Right forelimb (tissue), 1 donor: ENCODE measurements at places on chromosomes 5 and 9.

DNA sequence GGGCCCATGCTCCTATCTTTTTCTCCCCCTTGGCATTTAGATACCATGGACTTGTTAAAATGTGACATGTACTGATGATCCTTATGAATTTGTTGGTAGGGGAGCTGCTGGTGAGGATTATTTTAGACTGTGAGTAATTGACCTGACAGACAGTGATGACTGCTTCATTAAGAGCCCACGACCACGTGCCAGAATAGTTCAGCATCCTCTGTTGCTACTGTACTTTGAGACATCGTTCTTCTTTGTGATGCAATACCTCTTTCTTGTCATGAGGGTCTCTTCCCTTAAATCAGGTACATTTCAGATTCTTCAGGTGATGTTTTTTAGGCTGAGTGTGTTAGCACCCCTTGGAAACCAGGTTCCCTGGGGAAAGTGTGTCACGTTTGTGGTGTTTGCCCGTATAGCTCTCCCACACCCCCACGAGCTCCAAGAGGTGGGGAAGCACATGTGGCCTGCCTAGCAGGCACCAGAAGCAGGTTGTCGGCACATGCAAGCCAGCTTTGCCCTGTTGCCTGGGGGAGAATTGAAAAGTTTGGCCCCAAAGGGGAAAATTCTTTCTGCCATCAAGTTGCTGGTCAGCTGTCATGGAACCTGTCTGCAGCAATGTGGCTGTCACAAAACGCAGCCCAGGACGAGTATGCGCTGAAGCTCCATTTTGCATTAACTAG lies 25.1 kb downstream of the QRFP start:
- no peak for DNase-seq

- DNase-seq: no peak
Observed at GRCh38 chr9:136539427-136540421, 6.1 kb downstream of the NOTCH1 start.

DNA sequence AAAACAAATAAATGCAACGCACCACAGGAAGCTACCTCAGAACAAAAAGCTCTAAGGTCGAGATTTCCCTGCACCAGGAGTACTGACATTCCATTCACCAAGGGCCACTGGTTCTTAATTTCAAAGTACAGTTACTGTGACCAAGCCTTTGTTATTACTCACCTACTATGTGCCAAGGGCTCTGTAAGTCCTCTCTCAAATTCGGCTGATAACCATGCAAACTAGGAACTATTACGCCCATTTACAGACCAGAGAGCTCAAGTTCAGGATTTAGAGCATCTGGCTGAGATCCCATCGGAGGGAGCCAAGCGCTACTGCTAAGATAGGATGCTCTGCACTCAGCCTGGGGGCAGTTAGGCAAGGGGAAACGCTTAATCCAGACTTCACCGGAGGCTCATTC lies 5.6 kb downstream of the MYO10 start:
- no peak for DNase-seq

DNA sequence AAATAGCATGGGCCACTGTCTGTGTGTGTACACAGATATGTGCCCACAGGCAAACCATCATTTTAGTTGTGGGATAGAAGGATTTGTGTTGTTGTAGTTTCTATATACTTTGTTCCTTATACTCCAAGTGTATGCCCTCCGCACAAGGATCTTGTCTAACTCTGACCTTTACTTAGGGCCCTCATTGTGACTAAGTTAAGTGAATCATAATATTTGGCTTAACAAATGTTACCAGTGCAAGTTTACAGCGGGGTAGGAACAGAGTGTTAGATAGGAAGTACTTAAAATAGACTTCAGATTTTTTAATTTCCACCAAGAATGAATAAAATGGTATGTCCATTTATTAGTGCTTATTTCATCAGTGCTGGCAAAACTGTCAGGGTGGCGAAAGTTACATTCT lies 29.5 kb upstream of the CYFIP2 start:
- DNase-seq: no peak

DNA sequence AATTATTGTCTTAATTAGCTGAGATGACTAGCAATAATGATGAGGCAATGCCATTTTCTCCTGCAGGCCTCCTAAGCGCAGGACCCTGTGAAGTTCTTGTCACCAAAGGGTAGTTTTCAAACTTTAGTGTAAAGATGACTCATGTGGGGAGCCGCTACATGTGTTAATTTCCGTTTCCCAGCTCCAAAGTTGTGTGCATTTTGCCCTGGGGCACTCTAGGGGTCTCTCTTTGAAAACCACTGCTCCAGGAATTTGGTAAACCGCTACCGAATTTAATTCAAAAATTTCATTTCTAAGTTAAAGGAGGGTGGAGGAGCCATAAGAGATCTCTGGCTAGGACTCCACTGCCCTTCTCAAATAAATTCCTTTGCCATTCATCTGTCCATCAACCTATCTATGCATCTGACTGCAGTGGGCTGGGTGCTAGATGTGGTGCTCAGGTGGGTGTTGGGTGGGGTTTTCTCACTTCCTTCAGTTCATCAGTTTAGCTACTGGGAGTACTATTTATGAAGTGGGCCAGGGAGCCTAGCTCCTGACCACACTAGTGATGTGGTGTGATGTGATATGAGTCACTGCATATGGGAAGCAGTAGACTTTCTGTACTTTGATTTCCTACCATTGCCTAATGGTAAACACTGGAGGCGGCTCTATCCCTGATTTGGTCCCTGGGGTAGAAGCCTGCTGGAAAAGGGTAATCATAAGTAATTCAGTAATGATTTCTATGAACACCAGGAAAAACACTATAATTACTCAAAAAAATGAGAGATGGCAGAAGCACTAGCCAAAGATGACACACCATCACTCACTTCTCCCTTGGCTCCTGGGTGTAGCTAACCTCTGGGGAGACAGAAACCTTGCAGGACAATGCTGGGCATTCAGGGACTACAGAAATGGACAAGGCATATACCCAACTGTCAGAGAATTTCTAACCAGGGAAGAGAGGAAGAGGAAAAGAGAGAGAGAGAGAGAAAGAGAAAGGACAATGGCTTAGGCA lies 4.0 kb upstream of the ZSWIM6 start:
- DNase-seq: no peak

DNA sequence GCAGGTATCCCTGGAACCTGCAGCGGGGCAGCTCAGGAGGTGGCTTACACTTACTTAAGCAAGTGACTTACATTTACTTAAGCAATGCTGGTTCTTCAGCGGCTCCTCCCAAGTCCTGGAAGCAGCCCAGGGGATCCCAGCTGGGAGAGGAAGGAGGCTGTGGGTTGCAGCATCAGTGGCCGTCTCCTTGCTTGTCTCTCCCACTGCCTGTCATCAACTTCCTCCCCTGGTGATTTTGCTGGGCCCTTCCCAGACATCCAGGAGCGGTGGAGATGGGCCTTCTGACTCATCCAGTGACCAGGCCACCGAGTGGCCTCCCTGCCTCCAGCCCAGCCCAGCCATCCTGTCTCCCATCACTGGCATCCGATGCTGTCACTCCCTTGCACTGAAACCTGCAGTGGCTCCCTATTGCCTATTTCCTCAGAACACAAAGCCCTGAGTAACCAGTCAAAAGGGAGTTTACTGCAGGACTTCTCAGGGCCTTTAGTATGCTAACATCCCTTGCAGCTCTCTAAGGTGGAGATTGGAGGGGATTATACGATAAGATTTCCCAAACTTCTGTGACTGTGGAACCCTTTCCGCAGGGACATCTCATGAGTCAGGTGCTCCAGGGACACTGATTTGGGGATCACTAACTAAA lies 155.9 kb upstream of the PHYKPL start:
- DNase-seq: no peak

DNA sequence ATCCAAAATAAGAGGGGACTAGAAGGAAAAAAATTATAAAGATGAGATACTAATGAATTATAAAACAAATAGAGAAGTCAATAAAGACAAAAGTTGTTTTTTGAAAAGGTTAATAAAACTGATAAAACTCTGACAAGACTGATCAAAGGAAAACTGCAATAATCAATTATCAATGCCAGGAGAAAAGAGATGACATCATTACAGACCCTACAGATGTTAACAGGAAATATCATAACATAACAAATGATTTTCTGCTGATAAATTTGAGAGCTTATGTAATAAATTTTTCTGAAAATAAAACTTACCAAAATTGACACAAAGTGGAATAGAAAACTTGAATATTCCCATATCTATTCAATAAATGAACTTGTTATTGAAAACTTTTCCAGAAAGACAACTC lies 34.3 kb upstream of the CEP72 start:
- DNase-seq: no peak

DNA sequence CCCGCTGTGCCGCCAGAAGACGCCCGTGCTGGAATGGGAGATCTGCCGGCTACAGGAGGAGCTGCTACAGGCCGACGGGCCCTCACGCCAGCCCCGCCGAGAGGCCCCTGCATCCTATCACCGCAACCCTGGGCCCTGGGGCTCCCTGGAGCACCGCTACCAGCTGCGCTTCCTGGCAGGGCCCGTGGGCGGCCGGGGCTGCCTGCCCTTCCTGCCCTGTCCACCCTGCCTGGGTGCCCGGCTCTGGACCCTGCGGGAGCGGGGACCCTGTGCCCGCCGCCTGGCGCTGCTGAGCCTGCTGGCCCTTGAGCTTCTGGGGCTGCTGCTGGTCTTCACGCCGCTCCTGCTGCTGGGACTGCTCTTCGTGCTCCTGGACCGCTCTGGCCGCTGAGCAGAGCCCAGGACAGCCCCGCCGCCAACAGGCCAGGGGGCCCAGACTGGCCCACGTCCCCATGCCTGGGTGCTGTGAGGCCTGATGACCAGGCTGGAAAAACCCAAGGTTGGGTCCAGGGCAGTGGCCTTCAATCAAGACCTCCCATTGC lies 3.8 kb downstream of the RNF208 start:
- DNase-seq: no peak

DNA sequence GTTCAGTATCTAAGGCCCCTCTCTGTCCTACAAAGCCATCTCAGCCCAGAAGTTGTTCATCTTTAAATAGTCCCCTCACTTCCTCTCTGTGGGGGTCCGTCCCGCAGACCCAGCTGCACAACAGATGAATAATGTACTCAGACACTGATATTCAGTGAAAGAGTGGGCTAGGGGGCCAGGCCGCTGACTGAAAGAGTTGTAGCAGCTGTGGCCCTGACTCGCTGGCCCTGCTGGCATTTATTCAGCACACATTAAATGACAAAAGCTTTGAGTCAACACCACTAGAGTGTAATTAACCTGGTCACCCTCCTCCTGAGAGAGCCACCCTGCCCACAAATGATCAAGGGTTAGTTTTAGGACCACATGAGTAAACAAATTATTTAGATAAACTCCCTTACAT lies 76.3 kb downstream of the MED10 start:
- no peak for DNase-seq

DNA sequence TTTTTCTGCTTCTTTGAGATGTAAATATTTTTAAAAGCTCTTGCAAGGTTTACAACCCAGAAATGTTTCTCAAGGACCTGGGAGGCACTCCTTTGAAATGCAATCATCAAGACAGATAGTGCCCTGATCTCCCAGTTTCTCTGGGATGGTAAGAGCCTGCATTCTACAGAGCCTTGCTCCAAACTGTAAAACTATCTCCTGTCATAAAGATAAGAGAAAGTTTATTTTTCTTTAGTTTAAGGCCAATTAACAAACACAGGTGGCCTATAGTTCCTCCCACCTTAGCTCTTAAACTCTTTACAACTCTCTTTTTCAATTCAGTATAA lies 1231.1 kb upstream of the NUDT12 start:
- DNase-seq: no peak

DNA sequence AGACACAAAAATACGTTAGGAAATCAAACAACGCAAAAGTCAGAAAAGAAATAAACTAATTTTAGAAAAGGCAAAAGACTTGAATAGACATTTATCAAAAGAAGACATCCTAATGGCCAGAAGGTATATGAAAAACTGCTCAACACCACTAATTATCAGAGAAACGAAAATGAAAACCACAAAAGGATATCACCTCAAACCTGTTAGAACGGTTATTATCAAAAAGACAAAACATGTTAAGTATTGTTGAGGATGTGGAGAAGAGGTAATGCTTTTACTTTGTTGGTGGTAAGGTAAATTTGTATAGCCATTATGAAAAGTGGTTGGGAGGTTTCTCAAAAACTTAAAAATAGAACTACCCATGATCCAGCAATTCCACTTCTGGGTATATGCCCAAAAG lies 230.0 kb upstream of the RGMB start:
- no peak for DNase-seq

GRCh38 chr5:1166370-1166769 lies 35.0 kb upstream of the SLC6A19 start:
- DNase-seq: no peak

- DNase-seq: no peak
Observed at GRCh38 chr5:68070591-68071281, 144.8 kb upstream of the PIK3R1 start.

GRCh38 chr9:87725356-87725899 lies 491 bp upstream of the CTSL start:
- DNase-seq: no peak

DNA sequence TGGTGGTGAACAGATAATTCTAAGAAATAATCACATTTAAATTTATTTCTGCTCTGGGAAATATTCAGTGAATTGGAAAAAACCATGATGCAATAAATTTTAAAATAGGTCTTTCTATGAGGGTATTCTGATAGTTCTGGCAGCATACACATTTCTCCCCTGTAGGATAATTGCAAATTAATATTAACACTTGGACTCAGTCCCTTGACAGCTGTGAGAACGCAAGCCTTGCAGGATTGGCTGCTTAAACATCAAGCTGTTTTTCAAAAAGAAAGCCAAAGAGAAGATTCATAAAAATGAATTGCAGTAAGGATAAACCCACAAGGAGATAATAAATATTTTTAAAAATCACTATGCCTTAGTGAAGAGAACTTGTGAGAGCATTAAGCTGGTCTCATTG lies 180.0 kb downstream of the MTRR start:
- DNase-seq: no peak

DNA sequence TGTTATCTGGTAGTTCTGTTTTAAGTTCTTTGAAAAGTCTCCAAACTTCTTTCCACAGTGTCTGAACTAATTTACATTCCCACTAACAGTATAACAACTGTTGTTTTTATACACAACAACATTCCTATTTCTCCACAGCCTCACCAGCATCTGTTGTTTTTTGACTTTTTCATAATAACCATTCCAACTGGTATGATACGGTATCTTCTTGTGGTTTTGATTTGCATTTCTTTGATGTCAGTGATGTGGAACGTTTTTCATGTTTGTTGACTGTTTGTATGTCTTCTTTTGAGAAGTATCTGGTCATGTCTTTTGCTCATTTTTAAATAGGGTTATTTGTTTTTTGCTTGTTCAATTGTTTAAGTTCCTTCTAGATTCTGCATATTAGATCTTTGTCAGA lies 12.6 kb upstream of the GRAMD2B start:
- no peak for DNase-seq

DNA sequence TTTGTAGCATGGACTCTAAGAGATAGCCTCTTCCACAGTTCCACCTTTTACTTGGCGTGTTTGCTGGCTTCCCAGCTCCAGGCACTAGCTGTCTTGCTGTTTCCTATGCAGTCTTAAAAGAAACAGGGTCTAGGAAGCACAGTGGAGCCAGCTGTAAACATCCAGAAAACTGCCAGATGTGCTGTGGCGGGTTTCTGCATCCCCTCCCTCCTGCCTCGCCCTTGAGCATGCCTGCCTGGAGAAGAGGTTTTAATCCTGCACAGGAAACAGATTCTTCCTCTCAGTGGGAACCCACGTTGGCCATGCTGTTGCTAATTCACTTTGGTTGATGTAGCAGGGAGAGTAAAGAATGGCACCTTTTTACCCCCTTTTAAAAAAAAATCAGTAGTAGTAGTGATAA lies 121.3 kb downstream of the RPS23 start:
- DNase-seq: no peak
